ENCODE measurements at places on chromosomes 7 and 10.

- DNase-seq, result no peak
These were observed 19.3 kb upstream of the ZNF365 start for GRCh38 chr10:62354916-62355315.

DNA sequence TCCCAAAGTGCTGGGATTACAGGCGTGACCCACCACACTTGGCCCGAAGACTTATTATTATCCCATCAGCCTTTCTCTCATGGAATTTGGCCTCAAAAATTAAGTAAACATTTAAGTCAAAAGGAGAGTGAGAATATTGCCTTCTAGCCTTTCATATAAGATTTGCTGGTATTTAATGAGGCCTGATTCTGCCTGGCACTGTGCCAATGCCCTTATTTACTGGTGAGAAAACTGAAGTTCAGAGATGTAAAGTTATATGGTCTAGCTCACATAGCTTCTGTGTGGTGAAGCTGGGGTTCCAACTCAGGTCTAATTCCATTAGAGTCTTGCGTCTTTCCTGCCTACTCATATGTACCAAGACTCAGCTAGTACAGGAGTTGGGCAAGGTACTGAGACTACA lies 260.2 kb downstream of the SDHAF3 start:
- DNase-seq, result no peak

DNA sequence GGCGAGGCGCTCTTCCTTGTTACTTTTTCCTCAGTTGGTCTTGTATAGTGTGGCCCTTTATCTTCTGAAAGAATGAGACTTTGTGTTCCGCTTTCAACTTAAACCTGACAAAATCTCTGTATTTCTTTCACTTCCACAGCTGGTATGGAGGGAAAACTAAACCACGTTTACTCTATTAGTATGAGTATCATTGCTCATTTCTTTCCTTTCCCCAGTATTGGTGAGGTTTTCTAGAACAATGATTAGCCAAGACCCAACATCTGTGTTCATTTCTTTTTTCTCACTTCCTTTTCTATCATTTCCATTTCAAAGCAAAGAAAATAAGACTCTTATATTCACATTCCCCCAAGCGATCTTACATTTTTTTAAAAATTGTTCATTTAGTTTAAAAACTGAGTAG lies 165.3 kb downstream of the PAXIP1 start:
- no peak for DNase-seq

- no peak for DNase-seq
These were observed 14.5 kb upstream of the CPA1 start for GRCh38 chr7:130365511-130366441.

GRCh38 chr7:44150466-44150832 lies 9.3 kb upstream of the MYL7 start:
- no peak for DNase-seq

DNA sequence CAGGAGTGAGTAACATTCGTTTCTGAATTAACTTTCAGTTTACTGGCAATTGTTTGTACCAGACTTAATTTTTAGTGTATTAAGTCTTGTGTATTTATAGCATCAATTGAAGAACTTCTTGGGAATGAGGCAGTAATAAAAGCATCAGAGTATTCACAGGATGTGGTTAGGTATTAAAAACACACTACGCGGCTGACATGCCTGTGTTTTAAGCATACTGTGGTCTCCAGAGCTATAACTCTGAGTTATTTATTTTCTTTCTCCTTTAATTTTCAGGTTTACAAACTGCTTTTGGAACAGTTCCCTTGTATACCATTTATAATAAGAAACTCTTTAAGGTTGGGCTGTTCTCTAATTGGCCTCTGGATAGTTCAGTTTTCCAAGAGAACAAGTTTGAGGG lies 626.1 kb upstream of the NRG3 start:
- no peak for DNase-seq

- DNase-seq, result peak; percentile 41
These were observed 14.8 kb downstream of the DPCD start for GRCh38 chr10:101602761-101603398.

DNA sequence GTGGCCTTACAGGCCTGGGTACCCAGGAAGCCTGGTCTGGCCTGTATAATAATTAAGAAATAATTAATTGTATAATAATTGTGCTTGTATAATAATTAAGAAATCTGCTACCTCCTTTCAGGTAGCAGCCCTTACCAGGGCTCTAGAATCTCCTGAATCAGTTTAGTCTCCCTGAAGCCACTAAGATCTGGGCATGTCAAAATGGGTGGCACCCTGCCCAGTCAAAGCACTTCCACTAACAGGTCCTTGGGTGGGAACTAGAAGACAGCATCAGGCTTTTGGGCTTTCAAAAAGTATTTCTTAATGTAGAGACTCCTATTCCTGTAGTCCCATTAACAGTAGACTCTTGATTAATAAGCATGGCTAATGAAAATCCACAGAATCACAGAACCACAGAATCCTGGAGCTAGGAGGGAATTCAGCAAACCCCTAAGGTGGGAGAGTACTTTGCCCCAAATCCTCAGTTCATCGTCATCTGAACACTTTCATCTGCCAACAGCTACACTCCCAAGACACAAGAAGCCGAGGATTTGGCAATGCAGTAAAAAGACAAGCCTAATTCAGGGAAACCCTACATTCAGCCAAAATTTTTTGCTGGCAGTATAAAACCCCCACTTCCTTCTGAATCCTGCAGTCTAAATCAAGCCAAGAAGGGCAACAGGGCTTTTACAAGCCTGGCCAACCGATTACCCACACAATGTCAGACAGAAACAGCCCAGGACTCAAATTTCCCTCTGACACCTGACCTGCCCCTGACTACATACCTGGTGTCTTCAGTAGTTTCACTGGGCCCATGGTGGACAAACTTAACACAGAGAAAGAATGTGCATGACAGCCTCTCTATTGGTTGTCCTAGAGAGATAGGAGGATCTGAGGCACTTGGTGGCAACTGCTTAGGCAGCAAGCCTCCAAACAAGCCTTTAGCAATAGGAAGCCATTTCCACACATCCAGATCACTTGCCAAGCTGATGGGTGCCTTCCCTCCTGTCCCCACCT lies 5.9 kb upstream of the IL6 start:
- no peak for DNase-seq

- DNase-seq, result no peak
These were observed 58.2 kb downstream of the STRA8 start for GRCh38 chr7:135291809-135292253.

DNA sequence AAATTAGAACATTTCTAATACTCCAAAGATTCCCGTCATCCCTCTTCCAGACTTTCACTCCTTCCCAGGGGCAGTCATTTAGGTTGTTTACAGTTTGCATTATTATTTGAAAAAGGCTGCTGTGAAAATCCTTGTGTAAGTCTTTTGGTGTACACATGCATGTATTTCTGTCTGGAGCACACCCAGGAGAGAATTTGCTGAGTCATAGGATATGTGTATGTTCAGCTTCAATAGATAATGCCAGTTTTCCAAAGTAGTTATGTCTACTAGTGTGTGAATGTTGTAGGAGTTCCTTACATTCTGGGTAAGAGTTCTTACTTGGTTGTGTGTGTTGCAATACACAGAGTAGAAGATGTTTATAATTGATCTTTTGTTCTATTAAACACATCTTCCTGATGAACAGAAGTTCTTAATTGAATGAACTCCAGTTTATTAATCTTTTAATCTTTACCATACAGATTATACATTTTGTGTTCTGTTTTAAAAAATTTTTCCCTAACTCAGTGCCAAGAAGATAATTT lies 25.3 kb downstream of the CROT start:
- DNase-seq, result no peak

DNA sequence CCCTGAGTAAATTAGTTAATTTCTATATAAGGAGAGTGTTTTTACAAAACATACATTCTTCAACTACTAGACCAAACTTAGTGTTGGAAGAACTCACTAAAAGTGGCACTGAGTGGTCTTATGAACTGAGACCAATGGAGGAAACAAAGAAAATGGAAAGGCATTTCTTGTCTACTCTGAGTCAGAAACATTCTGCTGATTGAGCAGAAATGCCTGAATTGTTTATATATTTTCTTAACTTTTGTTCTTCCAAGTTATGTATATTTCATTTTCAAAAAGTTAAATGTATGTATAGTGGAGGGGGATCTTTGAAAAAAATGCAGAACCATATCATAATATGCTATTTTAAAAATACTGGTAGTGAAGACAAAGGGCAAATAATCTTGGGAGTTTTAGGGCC lies 320.7 kb downstream of the HGF start:
- DNase-seq, result no peak

DNA sequence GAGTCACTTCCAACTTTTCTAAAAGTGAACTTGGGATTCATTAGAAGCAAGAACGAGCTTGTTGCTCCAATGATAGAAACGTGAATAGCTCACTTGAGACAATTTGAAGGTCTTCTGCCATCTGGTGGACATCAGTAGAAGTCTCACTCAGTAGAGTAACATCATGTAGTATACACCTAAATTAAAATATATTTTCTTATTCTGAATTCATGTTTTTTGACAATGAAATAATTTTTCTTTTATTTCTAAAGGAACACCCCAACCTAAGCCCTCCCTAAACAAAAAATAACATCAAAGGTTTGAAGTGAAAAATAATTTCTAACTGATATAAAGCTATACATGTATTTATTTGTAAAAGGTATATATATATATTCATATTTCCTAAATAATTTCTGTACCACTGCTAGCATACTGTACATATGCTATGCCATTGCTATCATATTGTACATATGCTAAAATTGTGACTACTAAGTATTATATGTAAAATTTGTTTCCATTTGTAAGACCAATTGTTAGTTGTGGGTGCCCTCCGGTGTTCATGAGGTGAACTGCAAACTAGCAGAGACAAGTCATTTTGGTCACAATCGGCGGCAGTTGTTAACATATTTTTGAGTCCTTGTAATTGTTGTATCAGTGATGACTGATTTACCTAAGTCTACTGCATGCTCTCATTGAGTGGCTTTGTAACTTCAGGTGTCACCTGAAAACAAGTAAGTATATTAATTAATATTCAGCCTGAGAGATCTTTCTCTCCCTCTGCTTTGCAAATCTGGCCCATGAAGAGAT lies 121.9 kb downstream of the PTPRZ1 start:
- no peak for DNase-seq

GRCh38 chr10:102603946-102604345 lies 40.3 kb upstream of the TRIM8 start:
- DNase-seq, result no peak

- no peak for DNase-seq
These were observed 188.6 kb downstream of the MTERF1 start for GRCh38 chr7:91691865-91692264.

GRCh38 chr7:33448035-33448434 lies 318.7 kb downstream of the BBS9 start:
- DNase-seq, result no peak

GRCh38 chr7:84251277-84251781 lies 56.7 kb upstream of the SEMA3A start:
- DNase-seq, result no peak

GRCh38 chr10:69186524-69186923 lies 6.5 kb downstream of the SUPV3L1 start:
- DNase-seq, result no peak

DNA sequence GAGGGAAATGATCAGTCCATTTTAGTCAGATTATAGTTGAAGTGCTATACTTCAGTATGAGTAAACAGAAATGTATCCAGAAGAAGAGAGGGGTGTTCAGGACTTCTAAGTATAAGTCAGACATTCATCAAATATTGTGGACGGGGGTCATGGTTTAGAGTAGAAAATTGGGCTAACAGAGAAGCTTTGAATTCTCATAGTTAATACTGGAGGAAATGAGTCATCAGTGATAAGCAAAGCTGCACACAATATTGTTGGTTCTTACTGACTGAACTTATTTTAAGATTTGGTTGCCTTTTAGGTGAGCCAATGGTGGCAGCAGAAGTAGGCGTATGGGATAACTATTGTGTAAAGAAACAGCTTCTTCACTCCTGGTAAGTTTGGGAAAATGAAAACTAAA lies 1.7 kb upstream of the SUMF2 start:
- no peak for DNase-seq

DNA sequence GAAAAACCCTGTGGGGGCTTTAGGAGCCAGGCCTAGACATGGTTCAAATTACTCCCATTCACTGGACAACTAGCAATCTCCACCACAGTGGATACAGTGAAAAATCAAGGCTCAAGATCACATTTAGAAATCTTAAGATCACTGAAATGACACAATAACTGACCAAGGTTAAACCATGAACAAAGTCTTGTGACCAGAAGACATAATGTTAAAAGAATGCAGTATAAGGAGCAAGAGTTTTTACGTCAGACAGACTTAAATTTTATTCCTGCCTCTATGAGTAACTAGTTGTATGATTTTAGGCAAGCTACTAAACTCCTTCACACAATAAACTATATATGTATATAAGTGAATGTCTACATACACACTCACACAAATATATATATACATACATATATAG lies 68.5 kb downstream of the MICU1 start:
- no peak for DNase-seq

DNA sequence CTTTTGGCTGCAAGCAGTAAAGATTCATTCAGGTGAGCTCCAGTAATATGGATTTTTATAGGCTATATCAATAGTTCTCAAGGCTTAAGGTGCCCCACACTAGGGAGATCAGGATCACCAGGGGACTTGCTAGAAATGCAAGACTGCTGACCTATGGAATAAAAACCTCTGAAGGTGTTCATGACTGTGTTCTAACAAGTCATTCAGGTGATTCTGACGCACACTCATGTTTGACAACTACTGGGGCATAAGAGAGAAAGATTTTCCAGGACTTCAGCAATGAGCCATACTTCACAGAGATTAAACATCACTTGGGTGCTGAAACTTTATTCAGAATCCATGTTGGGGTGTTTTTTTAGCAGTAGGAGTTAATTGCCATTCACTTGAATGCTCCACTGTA lies 4.8 kb upstream of the TAS2R38 start:
- DNase-seq, result no peak

- DNase-seq, result no peak
These were observed 99.7 kb upstream of the IFRD1 start for GRCh38 chr7:112350585-112350984.

DNA sequence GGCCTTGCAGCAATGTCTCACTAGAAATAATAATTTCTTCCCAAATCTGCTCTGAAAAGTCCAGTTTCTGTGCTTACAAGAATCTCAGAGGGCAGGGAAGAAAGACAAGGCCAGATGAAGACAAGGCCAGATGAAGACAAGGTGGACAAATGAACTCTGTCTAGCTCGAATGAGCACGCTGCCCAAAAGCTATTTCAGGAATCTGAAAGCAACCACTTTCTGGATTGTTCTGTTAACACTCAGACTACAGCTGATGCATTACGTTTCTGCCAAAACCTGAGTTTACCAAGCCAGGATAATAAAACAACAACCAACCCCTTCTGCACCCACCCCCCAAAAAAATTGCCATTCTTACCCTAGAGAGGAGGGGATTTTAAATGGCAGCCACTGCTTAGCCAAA lies 1073.6 kb downstream of the SORCS3 start:
- DNase-seq, result no peak

- no peak for DNase-seq
These were observed 20.7 kb downstream of the LHPP start for GRCh38 chr10:124482236-124482800.
